ENCODE measurements at places on chromosomes 7 and 10.
A peak's percentile ranks its signal among the peaks of the same experiment; 100 is the strongest.

DNA sequence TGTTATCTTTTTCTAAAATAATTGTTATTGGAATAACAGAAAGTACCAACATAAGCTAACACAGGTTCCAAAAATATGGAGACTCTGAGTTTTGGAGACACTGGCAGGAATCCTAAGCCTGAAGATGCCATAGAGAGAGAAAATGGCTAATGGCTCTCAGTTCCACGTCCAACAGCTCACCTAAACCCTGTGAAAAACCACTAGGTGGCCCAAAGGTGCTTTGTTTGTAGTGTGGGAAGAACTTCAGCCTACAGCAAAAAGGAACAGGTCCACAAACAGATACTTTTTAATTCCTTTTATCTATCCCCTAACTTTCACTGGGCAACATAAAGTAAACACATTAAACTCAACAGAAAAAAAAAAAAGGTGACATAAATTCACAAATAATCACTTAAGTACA is 272.3 kb downstream of the SEMA3D start:
- no peak for DNase-seq

DNA sequence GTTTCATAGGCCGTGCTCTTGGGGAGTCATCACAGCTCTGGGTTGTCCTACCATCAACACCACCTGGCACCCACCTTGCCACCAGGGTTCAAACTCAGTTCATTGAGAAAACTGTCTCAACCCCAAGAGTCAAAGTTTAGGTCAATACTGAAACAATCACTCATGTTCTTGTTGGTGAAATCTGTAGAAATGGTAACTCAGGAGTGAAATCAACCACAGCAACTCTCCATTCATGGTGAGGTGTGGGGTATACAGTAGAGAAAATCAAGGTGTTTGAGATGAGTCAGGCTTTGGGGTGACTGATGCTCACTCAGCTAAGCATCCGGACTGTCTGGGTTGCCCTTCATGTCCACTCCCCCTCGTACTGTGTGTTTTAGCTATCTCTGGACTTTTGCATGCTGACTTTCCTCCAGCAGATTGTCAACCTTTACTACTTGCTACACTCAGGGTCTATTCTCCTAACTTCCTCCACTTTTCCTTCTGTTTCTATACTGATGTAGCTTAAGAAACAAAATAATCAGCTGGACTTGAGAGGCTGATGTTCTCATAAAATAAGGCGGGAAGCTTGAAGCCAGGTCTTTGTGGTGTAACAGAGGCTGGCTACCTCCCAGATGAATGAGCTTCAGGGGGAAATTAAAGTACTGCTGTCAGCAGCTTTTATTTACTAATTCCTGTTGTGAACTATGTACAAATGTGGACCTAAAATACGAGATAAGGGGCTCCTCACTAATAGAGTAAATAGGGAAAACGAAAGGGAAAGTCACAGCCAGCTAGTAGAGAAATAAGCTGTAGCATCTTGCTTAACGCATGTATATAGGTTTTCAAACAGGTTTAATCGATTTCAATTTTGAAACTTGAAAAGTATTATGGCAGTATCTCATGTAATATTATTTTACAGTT is 173.6 kb upstream of the AKR1E2 start:
- DNase-seq = no peak

DNA sequence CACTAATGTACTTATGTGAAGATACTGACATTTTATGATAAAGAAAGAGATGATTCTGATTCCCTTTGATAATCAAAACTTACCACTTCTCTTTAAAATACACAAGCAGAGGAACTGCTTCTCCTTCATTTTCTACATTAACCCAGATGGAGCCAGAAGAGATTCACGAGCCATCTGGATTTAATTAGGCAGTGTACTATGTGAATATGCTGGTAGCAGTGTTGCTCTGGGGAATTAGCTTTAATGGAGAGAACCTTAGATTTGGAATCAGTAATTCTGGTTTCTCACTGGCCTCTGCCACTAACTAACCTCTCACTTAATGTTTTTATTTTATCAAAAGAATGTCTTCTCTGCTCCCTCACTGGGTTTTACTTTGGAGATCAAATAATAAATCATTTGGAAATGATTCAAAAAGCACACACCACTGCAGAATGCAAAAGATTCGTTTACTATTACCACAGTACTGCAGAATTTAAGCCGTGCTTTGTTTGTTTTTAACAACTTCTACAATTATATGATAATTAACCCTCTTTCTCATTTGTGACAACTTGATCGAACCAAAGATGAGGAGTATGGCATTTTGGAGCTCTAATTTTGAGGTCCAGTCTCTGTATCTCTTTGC is 77.5 kb upstream of the PHYHIPL start:
- DNase-seq = no peak

- peak; percentile 78 for DNase-seq
Observed at GRCh38 chr10:86688398-86688921, 20.1 kb downstream of the LDB3 start.

- no peak for DNase-seq
Observed at GRCh38 chr10:93876381-93876780, 17.4 kb upstream of the SLC35G1 start.

- no peak for DNase-seq
Observed at GRCh38 chr7:44713680-44714335, 34.8 kb upstream of the ZMIZ2 start.

DNA sequence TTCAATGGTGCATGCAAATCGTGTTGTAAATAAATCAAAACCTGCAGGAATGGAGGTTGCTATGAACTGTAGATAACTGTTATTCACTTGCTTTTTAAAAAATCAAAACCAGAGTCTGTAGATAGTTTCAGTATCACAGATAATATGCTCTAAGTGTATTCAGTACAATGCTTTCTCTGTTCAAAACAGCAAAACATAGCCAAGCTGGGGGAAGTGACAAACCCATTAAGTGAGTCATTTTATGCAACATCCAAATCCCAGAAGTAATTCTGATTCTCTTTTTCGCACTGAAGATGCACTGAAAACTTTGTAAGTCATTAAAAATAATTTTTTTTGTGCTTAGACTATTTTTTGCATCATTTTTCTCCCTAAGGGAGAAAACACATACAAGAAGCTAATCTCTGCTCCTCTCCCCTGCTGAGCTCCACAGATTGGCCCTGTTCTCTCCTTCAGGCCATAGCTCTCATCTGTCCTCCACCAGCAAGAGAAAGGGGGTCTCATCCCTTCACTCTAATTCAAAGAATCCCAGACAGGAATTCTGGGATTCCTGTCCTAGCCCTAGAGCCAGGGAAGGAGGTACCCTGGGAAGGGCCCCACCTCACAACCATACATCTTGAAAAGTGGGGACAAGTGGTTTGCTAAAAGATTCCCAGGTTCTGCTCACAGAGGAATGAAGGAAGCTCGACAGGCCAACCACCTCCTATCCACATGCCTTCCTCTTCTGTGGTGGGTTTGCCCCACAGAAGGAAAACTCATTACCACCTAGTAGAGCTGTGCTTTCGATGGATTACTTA is 4.9 kb downstream of the PRTFDC1 start:
- no peak for DNase-seq

DNA sequence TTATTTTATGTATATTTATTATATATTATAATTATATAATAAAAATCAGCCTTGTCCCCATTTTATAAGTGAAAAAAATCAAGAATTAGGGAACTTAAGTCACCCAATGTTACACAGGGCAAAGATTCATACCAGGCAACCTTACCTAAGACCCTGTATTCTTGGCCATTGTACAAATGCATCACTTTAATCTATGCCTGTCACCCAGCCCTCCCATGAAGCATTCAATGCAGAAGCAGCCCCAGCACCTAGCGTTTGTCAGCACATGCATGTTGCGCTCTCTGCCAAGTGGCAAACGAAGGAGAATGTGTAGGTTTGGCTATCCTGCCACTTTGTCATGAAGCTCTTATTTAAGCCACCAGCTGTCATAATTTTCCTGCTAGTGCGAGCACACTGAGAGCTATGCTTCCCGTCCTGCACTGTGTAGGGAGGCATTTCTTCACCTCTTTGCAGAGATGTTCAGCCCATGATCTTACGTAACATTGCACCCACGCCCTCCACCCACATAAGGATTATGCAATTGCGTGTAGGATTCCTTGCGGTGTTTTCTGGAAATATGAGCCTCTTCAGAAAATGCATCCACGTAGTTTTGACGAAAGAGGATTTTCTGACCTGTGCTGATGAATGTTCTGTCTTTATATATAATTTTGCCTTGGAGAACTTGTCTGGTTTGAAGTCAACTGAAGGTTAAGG is 7.7 kb upstream of the COBL start:
- DNase-seq = no peak

- DNase-seq = no peak
Observed at GRCh38 chr10:132408367-132408781, 11.4 kb downstream of the PWWP2B start.

DNA sequence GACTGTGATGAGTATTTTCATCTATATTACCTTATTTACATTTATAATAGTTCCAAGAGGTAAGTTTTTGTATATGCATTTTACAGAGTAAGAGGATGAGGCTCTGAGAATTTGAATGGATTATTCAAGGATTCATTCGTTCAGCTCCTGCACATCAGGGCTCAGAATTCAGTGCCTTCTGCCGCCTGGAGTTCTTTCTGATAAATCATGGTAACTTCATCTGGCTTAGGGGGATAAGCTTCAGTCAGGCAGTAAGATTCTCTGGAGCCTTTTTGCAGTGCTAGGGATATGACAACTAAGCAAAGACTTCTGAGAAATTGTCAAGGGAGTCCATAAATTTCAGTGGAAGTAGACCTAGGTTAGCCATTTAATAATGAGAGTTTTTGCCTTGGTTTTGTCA is 668.6 kb downstream of the NRG3 start:
- DNase-seq = no peak

DNA sequence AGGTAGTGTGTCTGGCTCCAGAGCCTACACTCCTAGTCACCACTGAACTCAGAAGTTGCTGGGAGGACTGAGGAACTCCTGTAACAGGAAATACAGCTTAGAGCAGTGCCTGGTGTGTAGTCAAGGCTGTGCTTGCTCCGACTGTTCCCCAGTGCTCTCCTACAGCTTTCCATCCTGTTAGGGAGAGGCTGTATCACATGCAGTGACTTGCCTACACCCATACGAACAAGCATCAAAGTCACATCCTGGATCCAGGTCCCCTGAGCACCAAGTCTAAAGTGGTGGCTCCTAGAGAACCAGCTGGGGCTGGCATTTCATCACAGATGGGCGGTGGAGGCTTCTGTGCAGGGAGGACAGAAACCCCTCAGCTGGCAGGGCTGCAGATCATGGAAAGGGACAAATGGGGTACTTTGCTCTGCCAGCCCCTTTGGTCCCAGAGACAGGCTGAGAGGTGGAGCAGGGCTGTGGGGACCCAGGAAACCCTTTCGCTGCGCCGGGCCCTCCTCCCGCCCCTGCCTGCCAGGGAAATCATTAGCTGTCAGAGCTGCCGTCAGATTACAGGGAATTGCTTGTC is 7.7 kb downstream of the ASB10 start:
- peak; percentile 34 for DNase-seq

GRCh38 chr7:64463636-64464375 is 99.1 kb downstream of the ZNF680 start:
- DNase-seq = no peak

- DNase-seq = no peak
Observed at GRCh38 chr10:127426746-127427145, 122.4 kb upstream of the NPS start.

- DNase-seq = no peak
Observed at GRCh38 chr10:59027975-59028655, 148.3 kb upstream of the PHYHIPL start.

DNA sequence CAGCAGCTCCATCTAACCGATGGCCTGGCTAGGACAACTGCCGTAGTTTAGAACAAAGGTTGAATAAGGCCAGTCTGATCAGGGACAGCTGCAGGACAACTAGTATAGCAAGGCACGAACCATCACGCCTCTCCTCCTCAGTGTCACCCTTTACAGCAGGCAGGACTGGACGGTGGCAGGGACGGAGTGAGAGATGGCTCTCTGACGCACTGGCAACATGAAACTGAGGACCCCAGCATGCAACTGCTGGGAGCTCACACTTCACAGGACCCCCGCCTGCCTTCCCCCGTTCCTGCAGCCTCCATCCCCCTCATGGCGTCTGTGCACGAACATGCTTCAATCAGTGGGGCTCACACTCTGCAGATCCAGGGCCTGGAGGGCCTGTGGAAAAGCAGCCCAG is 53.7 kb downstream of the ZRANB1 start:
- DNase-seq = peak; percentile 41

DNA sequence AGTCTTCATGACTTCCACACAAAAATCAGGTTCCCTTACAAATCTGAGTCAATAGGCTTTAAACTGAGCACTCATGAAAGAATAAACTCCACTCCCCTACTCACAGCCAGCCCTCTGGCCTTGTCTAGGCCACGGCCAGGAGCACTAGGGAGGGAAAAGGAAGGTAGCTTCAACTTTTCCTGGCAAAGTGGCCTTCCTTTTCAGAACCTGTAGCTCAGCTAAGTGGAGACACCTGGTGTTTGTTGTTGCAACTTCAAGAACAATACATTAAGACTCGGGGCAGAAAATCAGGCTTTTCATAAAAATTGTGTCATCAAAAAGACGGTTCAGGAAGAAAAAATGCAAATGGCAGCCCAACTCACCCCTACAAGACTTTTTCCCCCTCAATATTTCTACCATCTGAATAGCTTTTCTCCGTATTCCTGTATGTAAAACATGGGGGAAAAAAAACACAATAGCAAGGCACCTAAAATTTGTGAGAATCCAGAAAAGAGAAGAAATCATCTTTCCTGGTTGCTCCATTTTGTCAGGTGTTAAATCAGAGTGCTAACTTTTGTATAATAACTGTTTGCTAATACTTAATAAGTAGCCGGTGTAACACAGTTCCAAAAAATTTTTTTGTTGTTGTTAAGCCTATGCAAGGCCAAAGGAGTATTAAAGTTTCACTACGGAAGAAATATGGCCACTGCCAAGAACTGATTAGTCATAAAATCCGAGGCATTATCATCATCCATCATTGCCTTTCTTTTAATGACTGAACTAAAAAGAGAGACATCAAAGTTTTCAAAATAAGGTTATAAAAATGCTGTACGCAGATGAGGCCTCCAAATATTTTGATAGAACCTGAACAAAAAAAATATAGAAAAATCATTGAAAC is 66.2 kb upstream of the ARID5B start:
- no peak for DNase-seq

- peak; percentile 61 for DNase-seq
Observed at GRCh38 chr7:92790992-92791391, 45.4 kb downstream of the CDK6 start.

DNA sequence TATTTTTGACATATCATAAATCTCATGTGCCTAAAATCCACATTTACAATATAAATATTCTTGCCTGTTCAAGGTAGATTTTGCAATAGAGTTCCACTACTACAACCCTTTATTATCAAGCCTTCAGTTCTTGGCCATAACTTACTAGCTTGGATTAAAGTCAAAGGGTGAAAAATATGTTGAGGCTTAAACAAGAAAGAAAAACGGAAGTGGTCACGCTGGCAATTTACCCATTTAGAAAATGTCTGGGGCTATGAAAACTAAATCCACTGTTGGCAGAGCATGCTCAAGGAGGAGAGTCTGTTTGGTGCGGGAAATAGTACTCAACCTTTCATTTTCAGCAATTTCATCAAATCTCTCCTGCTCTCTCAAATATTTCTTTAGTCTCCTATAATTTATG is 209.8 kb upstream of the RHOBTB1 start:
- no peak for DNase-seq

GRCh38 chr7:144534655-144535395 is 131.3 kb upstream of the NOBOX start:
- DNase-seq = no peak

- no peak for DNase-seq
Observed at GRCh38 chr10:111747751-111748150, 435.8 kb downstream of the GPAM start.

GRCh38 chr10:110764378-110764777 is 107.3 kb upstream of the PDCD4 start:
- DNase-seq = no peak
